ENCODE measurements at places on chromosomes 7 and 10.

DNA sequence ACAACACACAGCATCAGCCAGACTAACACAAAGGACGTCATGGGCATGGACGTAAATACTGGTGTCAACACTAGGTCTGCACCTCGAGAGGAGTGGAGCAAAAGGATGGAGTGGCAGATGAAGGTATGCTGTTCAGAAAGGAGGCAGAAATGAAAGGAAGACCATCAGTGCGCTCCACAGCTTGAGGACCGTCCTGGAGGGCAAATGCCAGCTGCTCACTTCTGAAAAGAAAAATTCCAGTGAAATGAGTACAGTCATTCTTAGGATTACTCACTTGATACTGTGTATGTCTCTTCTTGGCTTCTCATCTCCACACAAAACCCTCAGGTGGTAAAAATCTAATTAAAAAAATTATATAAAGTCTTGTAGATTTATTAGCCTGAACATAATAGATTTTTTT lies 44.8 kb downstream of the EGFR start:
- DNase-seq = no peak

DNA sequence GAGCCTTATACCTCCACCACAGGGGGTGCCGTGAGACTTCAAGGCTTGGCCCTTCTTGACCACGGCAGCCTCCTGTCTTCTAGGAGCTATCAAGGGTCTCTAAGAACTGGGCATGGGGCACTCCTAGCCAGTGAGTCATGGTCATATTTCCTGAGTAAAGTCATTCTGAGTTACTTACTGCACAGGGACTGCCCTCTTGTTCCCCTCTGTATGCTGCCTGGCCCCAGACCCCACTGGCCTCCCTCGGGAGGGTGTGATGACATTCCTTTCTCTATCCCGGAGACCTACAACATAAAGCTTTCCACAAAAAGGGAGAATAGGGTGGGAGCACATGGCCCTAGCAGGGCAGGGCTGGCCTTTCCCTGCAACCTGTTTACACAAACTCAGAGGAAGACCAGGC lies 21.4 kb downstream of the DPCD start:
- DNase-seq = no peak

- DNase-seq = no peak
Observed at GRCh38 chr7:107090457-107090856, 46.0 kb downstream of the PRKAR2B start.

DNA sequence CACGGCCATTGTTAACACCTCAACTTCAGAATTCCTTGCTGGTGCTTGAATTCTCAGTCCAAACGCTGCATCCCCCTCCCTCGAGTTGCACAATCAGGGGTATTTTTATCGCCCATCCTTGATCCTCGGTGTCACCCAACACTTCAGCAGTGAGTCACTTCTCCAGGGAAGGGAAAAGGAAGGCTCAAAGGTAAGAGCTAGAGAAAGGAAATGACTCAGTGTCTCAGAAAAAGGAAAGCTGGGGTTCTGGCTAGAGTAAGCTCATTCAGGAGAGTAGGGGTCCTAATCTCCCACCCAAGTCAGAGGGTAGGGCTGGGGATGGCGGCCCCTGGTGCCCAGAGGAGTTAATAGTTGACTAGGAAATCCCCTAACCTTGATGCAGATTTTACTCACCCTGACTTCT lies 39.8 kb upstream of the TRIM8 start:
- no peak for DNase-seq

- no peak for DNase-seq
Observed at GRCh38 chr10:129046065-129046681, 420.9 kb upstream of the MGMT start.

GRCh38 chr7:77441046-77441445 lies 24.9 kb upstream of the GSAP start:
- DNase-seq = no peak

DNA sequence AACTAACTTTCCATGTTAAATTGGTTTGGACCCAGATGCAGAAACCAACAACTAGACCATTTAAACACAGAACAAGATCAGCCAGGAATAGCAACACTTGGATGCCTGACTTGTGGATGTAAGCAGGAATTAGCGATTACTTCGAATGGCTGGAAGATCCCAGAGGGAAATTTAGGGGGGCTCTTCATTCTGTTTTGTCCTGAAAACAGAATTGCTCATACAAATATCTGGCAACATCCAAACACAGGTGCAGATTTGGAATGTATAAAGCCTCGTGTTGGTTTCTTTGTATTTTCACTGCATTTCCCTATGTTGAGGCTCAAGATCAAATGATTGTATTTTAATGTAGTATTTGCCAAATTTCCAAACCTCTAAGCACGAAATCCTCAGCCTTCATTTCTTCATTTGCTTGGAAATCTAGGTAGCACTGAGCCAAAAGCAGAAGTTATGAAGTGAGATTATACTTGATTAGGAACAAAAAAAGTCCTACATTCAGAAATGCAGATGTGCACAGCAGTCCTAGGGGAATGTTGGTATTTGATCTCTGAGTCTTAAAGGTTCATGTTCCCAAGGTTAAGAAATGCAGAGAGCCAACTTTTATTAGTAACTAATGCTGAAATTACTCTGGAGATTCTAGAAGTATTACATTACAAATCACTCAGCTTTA lies 248.7 kb upstream of the TCF7L2 start:
- DNase-seq = no peak

DNA sequence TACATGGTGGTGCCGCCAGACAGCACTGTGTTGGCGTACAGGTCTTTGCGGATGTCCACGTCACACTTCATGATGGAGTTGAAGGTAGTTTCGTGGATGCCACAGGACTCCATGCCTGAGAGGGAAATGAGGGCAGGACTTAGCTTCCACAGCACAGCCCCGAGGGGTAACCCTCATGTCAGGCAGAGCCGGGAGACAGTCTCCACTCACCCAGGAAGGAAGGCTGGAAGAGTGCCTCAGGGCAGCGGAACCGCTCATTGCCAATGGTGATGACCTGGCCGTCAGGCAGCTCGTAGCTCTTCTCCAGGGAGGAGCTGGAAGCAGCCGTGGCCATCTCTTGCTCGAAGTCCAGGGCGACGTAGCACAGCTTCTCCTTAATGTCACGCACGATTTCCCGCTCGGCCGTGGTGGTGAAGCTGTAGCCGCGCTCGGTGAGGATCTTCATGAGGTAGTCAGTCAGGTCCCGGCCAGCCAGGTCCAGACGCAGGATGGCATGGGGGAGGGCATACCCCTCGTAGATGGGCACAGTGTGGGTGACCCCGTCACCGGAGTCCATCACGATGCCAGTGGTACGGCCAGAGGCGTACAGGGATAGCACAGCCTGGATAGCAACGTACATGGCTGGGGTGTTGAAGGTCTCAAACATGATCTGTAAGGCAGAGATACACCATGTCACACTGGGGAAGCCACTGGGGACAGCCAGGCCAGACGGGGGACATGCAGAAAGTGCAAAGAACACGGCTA lies 104.6 kb upstream of the TNRC18 start:
- no peak for DNase-seq

DNA sequence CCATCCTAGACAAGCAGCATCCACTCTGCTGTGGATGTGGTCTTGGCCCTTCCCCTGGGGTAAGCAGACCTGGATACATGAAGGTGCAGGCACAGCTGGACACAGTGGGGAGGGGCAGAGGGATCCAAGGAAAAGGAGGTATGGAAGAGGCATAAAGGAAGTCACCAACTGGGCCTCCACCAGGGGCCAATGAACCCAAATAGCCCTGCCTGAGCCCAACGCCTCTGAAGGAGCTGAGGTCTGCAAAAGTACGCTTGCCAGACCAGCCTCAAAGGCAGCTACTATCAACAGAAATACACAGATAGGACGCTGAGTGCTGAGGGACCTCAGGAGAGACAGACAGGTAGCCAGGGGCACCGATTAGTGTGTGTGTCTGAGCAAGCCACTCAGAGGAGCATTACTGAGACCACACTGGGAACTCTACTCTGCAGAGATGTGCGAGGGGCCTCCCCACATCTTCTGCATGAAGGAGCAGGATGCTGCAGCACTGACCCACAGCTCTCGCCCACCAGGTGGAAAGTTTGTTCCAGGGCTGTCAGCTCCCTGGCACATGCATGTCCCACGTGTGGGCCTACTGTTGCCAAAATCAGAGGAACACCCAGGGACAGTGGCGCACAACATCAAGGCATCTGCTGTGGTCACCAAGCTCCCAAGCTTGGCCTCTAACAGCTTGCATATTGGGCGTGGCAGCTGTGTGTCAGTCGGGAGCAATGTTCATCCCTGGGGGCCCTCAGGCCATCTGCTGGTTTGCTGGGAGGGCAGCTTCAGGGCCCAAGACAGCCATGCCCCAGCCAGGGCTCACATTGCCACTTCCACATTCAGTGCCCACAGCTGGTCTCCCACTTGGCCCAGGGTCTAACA lies 40.0 kb downstream of the MKI67 start:
- DNase-seq = no peak

- no peak for DNase-seq
Observed at GRCh38 chr10:116690356-116691322, 51.7 kb downstream of the HSPA12A start.

DNA sequence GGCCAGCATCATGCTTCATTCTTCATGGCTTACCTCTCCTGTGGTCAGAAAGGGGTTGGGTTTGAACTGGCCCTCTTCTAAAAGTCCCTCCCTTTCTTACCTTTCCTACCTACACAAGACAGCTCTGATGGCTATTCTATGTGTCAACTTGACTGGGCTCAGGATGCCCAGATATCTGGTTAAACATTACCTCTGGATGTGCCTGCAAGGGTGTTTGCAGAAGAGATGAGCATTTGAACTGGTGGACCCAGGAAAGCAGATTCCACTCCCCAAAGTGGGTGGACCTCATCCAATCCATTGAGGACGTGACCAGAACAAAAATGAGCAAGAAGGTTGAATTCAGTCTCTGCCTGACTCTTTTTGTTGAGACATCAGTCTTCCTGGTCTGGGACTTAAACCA lies 79.0 kb upstream of the TCF7L2 start:
- no peak for DNase-seq

- no peak for DNase-seq
Observed at GRCh38 chr10:91549262-91549661, 83.6 kb downstream of the PPP1R3C start.

DNA sequence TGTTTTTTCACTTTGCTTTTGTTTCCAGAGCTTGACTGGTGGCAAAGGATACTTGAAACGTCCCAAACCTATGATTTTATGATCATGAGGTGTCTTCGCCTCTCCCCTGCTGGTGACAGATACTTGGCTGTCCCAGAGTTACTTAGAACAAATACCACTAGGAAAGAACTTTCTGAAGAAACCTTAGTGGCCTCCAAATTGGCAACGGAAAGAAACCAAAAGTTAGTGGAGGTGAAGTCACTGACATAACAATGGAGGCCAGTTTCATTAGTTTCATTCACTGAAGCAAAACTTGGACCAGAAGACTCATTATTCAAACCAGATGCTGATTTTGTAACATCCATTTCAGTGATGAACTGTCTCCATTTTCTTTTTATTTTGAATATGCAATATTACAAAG lies 68.6 kb downstream of the JAZF1 start:
- DNase-seq = no peak

GRCh38 chr10:19970256-19970655 lies 154.0 kb downstream of the PLXDC2 start:
- DNase-seq = no peak

- DNase-seq = no peak
Observed at GRCh38 chr7:107744345-107744750, 406 bp downstream of the CBLL1 start.
